ENCODE measurements at places on chromosomes 13 and 19.
A peak's percentile ranks its signal among the peaks of the same experiment; 100 is the strongest.

DNA sequence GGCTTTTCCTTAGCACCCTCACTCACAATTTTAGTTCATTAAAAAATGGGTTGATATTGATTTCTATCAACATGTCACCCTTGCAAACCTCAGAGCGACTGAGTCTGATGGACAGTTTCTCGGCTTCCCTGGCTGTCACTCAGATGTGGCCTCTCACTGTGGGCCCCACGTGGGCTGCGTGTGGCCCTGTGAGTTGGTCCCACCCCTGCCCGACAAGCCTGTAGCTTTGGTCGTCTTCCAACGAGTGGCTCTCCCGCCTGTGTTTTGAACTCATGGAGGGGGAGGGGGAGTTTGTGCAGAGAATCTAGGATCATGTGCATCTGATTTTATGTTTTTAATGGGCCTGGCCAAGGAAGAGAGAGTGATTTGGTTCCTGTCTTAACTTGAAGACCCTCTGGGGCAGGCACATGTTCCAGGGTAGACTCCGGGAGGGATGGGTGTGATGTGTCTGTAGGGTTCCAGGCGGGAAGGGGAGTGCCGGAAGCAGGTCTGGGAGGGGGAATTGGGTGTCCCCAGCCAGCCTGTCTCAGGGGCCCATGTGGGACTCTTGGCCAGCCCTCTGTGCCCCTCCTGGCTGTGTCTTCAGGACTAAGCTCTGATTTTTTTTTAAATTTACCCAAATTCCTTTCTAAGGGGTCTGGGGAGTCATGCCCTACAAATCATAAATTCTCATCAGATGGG, 18.9 kb downstream of the ATP11A start:
- no peak for DNase-seq

GRCh38 chr13:26558074-26558805, 757 bp downstream of the WASF3 start:
- DNase-seq, result no peak

DNA sequence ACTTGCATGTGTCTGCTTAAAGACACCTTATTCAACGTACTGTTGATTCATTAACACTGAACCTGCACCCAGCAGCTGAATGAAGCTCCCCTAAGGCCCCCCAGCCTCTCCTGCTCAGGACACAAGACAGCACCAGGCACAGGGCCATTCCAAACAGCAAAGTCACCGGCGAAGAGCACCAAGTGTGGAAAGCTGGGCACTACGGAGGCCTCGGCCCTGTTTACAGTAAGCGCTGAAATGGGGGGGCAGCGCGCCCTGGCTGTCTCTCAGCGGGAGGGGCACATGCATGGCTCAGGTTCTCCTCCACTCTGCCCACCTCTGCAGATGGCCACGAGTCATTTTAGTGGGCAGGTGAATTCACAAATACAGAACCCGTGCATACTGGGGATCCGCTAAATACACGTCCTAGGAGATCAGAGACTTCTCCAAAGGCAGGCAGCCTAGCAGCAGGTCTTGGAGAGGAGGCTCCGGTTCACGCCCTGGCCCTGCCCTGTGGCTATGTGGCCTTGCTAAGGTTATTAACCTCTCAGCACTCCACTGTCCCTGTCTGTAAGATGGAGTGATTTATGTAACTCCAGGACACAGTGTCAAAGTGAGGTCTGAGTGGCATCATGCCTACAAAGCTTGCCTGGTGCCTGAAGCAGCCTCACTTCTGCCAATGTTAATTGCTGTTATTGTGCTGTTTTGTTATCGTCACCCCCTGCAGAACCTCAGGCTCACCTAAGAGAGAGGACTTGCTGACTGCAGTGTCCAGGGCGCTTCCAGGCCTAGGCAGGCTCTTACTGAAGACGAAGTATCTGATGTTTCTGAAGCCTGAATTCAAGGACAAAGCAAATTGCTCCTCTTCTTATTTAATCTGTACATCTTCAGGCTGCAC, 207.4 kb upstream of the SOX1 start:
- DNase-seq, result no peak

GRCh38 chr13:42885325-42885724, 103.9 kb downstream of the FAM216B start:
- no peak for DNase-seq

- DNase-seq, result no peak
Measured at GRCh38 chr19:33504058-33504444, 17.5 kb downstream of the PEPD start.

GRCh38 chr19:4013886-4014540, 6.5 kb downstream of the PIAS4 start:
- DNase-seq, result no peak

DNA sequence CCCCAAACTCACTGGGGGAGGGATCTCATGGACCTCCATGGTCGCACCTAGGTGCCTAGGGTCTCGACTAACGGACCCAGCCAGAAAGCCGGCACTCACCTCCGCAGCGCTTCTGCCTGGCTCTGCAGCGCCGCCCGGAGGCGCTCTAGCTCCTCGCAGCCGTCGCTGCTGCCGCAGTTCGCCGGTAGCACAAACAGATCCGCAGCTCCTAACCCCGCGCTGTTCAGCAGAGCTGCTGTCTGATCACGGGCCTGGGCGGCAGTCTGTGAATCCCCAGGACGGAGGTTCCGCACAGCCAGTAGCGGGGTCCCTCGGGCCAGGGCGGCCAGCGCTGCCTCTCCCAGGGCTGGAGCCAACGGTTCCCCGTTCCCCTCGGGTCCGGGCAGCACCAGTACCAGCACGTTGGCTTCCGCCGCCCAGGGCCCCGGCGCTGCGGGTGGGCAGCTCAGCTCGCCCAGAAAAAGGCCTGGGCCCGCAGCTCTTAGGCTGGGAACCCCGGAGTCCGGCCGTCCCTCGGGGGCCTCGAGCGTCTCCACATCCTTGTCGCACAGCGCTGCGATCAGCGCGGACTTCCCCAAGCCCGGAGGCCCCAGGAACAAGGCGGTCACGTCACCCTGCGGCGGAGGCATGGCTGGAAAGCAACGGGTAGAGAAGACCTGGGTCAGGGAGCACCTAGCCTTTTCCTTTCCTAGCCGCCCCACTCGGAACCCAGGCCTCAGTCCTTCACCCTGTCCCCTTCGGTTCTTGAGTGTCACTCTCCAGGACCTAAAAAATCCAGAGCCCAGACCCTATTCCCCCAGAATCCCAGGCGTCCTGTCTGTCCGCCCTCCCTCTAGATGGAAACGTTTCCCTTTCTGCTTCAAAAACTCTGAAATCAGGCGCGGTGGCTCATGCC, 977 bp downstream of the IRGQ start:
- DNase-seq, result peak; percentile 40

DNA sequence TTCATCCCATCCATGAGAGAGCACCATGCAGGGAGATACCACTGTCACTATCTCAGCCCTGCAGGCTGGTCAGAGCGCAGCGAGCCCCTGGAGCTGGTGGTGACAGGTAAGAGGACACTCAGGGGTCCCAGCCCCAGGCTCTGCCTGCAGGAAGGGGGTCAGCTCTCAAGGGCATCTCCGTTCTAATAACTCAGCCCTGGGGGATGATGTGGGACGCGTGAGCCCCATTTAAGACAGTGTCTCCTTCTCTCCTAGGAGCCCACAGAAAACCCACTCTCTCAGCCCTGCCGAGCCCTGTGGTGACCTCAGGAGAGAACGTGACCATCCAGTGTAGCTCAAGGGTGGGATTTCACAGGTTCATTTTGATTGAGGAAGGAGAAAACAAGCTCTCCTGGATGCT, 15.5 kb upstream of the KIR3DL3 start:
- DNase-seq, result no peak

- DNase-seq, result no peak
Measured at GRCh38 chr13:106151056-106151699, 384.3 kb downstream of the EFNB2 start.

Measured in stimulated activated CD8-positive, alpha-beta memory T cell treated with anti-CD3 and anti-CD28 coated beads, Interleukin-7, amount 100 ng/mL, for 4 hours (primary cell).